ENCODE measurements at places on chromosomes 7 and 10.

DNA sequence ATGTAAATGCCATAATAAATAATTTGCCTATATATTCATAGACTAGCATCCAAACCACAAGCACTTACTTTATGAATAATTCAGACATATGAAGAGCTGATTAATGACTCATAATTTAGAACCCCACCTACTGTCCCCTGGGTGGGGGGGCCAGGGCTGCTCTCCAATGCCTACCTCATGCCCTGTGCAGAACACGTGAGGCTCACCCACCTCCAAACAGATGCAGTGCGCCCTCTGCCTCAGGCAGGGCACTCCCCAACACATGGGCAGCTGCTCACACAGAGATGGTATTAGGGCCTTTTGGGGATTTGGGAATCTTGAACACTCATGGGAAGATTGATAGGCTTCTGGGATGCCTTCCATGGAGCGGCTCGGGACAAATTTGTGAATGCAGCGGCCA is 75.1 kb upstream of the INSIG1 start:
- DNase-seq: no peak

DNA sequence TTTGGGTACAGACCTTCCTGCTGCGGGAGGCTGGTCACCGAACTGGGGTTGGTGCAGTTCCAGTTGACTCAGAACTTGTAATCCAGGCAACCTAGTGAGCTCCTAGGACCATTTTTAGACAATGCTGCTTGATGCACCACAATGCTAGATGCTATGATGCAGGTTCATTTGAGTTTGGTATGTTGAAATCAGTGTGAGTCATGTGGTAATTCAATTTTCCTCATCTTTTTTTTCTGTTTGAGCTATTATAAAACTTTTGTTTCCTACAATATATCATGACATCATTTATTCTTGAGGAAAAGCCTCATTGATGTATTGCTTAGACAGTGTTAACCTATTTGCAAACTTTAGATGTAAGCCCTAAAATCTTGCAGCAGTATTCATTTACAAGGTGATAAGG is 40.9 kb upstream of the MTPN start:
- DNase-seq: no peak

GRCh38 chr10:21692916-21693315 is 158.9 kb downstream of the MLLT10 start:
- DNase-seq: no peak

DNA sequence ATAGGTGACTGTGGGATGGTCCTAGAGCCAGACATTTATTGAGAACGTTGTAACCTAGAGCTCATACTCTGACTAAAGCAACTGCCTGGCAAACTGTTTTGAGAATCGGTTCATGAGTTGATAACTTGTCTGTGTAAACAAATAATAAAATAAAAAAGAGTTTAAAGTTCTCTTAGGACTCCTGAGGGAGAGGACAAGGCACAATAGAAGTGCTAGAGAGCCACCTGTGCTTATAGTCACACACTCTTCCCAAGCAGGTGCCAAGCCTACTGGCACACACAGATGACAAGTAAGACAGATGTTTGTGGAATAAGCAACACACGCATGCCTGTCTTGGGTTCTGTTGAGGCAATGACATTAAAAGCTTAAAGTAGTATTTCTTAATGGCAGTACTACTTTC is 7.9 kb downstream of the EDRF1 start:
- no peak for DNase-seq

DNA sequence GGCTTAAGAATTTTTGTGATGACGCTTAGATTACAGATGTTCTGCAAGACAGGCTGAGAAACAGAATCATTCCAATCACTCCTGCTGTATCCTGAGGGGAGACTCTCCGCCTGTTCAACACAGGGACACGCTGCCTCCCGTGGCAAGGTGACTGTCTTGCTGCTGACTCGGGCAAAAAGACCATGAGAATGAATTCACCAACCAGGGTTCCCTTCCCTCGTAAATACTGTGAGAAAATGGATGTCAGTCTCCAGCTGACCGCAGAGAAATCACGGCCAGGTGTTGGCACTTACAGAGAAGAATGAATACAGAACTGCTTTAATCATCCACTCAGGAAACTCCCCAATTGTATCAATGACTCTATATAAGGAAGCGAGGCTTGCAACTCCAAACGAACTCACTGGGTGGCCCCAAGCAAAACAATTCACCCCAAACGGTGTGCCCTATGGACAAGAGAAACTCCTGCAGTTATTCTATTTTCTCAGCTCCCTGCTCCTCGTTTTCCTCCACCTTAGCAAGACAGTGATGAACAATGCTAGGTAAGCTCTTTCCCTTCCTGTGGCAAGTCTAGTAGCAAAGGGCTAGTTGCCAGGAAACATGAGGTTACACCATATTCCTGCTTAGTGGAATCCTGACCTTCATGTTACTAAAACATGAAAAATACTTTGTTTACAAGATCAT is 22.8 kb downstream of the GNA12 start:
- peak; percentile 77 for DNase-seq

GRCh38 chr10:30027057-30028005 is 32.1 kb downstream of the JCAD start:
- no peak for DNase-seq

Measured in astrocyte of the hippocampus (primary cell).